ENCODE measurements at places on chromosomes 7 and 10. TPM values are rescaled to one million over a fixed set of nuclear protein-coding genes. Genes with fewer than 3 reads are reported as not detected.

DNA sequence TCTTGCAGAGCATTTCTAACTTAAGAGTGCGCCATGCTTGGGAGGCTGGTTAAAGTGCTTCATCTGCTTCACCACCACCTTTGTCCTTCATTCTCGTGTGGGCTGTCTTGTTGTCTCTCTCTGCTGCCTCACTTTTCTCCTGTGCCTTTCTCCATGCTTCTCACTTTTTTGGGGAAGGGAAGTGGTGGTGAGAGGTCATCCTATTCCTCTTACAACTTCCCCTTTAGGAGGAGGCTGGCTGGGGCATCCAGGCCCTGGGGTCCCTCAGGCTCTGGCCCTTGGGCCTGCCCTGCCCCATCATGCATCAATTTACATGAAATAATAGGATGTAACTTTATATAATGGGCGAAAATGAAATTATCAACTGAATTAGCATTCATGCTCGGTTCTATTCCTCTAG lies 39.9 kb upstream of the PIP4K2A start:
- DNase-seq: no peak
- no peaks in the 10 kb centered on the region for H3K36me3 ChIP-seq
- H3K27me3 ChIP-seq: no peaks in the 10 kb centered on the region
- H3K27ac ChIP-seq: no peak overlapping the region

- H3K36me3 ChIP-seq: peaks cover 61% of the 10 kb centered on the region
- peaks cover 39% of the 10 kb centered on the region for H3K4me1 ChIP-seq
- peak overlapping the region; percentile 90 for H3K4me3 ChIP-seq
- H3K27me3 ChIP-seq: no peaks in the 10 kb centered on the region
- no peak overlapping the region for H3K27ac ChIP-seq
These were observed 7.2 kb upstream of the CHCHD1 start for GRCh38 chr10:73774637-73775036.

DNA sequence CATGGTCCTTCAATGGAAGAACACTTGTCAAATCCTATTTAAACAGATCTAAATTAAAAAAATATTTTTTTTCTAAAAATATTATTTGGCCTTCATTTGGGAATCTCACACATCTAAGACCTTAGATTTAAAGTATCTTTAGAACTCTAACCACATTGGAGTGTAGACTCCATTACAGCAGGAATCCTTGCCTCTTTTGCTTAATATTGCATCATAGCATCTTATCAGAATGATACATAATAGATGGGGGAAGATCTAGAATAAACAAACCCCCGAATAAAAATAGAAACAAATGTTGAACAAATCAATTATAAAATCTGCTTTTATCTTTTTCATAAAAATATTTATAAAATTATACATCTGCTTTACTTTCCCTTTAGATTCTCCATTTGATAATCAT lies 27.6 kb upstream of the EPC1 start:
- no peak overlapping the region for H3K27ac ChIP-seq
- peak overlapping the region; percentile 79 for H3K4me3 ChIP-seq
- peaks cover 26% of the 10 kb centered on the region for H3K36me3 ChIP-seq
- peaks cover 21% of the 10 kb centered on the region for H3K4me1 ChIP-seq

- no peak overlapping the region for H3K27ac ChIP-seq
- no peak overlapping the region for H3K4me3 ChIP-seq
- no peaks in the 10 kb centered on the region for H3K27me3 ChIP-seq
- H3K4me1 ChIP-seq: no peaks in the 10 kb centered on the region
These were observed 135.1 kb downstream of the ZMIZ1 start for GRCh38 chr10:79203833-79204232.

GRCh38 chr10:60289800-60290199 lies 99.9 kb downstream of the ANK3 start:
- H3K4me1 ChIP-seq: no peaks in the 10 kb centered on the region
- H3K4me3 ChIP-seq: no peak overlapping the region
- H3K27ac ChIP-seq: no peak overlapping the region
- no peaks in the 10 kb centered on the region for H3K36me3 ChIP-seq
- H3K27me3 ChIP-seq: no peaks in the 10 kb centered on the region
- DNase-seq: no peak

- no peak overlapping the region for H3K4me3 ChIP-seq
- no peaks in the 10 kb centered on the region for H3K27me3 ChIP-seq
- H3K27ac ChIP-seq: peak overlapping the region; percentile 61
- H3K36me3 ChIP-seq: no peaks in the 10 kb centered on the region
These were observed 61.0 kb upstream of the AOAH start for GRCh38 chr7:36784991-36785940.

GRCh38 chr7:80095545-80095944 lies 39.1 kb upstream of the GNAI1 start:
- H3K27me3 ChIP-seq: no peaks in the 10 kb centered on the region
- H3K36me3 ChIP-seq: no peaks in the 10 kb centered on the region
- H3K4me3 ChIP-seq: no peak overlapping the region
- no peak for DNase-seq
- no peak overlapping the region for H3K27ac ChIP-seq

- no peaks in the 10 kb centered on the region for H3K36me3 ChIP-seq
- no peak overlapping the region for H3K4me3 ChIP-seq
- DNase-seq: no peak
- H3K27me3 ChIP-seq: no peaks in the 10 kb centered on the region
These were observed 1239.2 kb downstream of the REEP3 start for GRCh38 chr10:64760371-64760770.

GRCh38 chr10:52437205-52437646 lies 123.1 kb downstream of the DKK1 start:
- no peak overlapping the region for H3K27ac ChIP-seq
- no peak overlapping the region for H3K4me3 ChIP-seq
- no peak for DNase-seq

- no peaks in the 10 kb centered on the region for H3K36me3 ChIP-seq
- H3K4me1 ChIP-seq: no peaks in the 10 kb centered on the region
- H3K4me3 ChIP-seq: no peak overlapping the region
These were observed 68.2 kb upstream of the AGK start for GRCh38 chr7:141483044-141483443.

- no peaks in the 10 kb centered on the region for H3K27me3 ChIP-seq
- no peak for DNase-seq
- no peaks in the 10 kb centered on the region for H3K36me3 ChIP-seq
These were observed 692.0 kb upstream of the IGFBP3 start for GRCh38 chr7:46613116-46613515.

GRCh38 chr10:96374985-96375830 lies 16.4 kb upstream of the OPALIN start:
- no peaks in the 10 kb centered on the region for H3K36me3 ChIP-seq
- no peaks in the 10 kb centered on the region for H3K27me3 ChIP-seq
- DNase-seq: peak; percentile 70

DNA sequence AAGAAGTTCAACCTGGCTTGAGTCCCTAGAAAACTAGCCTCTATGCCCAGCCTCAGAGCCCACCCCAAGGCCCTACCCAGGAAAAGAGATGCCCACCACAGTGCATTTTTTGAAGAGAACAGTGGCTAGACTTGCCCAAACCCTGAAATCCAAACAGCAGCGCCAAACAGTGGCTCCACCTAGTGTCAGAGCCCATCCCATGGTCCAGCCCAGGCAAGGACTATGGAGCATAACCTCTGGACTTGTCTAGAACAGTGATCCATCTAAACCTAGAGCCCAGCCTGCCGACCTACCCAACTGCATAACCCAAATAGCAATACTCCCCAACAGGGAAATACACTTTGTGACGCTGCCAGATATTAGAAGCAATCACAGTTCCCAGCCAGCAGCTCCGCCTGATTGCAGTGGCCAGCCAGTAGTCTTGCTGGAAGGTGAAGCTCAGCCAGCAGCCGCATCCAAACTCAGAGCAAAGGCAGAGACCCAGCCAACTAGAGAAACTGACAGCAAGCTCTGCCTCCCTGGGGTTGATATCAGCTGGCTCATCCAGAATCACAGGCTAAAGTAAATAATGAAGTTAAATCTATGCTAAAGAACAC lies 44.5 kb downstream of the HBP1 start:
- no peaks in the 10 kb centered on the region for H3K27me3 ChIP-seq
- H3K4me3 ChIP-seq: no peak overlapping the region
- peaks cover 24% of the 10 kb centered on the region for H3K36me3 ChIP-seq
- H3K27ac ChIP-seq: no peak overlapping the region
- no peaks in the 10 kb centered on the region for H3K4me1 ChIP-seq

- no peak for DNase-seq
- peak overlapping the region; percentile 56 for H3K4me3 ChIP-seq
These were observed 515 bp downstream of the GSDME start for GRCh38 chr7:24756545-24757352.

DNA sequence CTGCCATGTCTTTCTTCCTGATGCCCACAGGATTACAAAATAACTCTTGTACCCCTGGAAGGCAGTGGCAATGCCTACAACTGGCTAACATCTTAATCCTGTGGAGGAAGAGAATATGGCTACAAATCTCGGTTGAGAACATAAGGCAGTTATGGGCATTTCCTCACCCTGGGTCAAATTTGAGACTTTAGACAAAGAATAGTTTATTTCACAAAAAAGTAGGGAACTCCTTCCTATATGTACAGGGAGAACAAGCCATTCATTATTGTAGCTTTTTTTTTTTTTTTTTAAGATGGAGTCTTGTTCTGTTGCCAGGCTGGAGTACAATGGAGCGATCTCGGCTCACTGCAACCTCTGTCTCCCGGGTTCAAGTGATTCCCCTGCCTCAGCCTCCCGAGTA lies 2.6 kb downstream of the ALDH18A1 start:
- no peak overlapping the region for H3K27ac ChIP-seq
- H3K36me3 ChIP-seq: peaks cover 20% of the 10 kb centered on the region
- H3K4me3 ChIP-seq: no peak overlapping the region
- H3K4me1 ChIP-seq: peaks cover 18% of the 10 kb centered on the region

- H3K27ac ChIP-seq: no peak overlapping the region
- no peaks in the 10 kb centered on the region for H3K4me1 ChIP-seq
- H3K4me3 ChIP-seq: no peak overlapping the region
- no peaks in the 10 kb centered on the region for H3K36me3 ChIP-seq
- H3K27me3 ChIP-seq: peaks cover 2% of the 10 kb centered on the region
- DNase-seq: no peak
These were observed 479.6 kb downstream of the GATA3 start for GRCh38 chr10:8534096-8534495.

Gene IGFBP3
- 8.0 TPM for total RNA-seq

Gene MUC12
- 0.60 TPM for total RNA-seq

Gene JAZF1
- total RNA-seq: 9.9 TPM

Gene DHX32
- total RNA-seq: 1.7 TPM

Gene GNAT3
- total RNA-seq: not detected

Measured in CD4-positive, alpha-beta T cell (primary cell).